ENCODE measurements at places on chromosomes 7 and 10.

DNA sequence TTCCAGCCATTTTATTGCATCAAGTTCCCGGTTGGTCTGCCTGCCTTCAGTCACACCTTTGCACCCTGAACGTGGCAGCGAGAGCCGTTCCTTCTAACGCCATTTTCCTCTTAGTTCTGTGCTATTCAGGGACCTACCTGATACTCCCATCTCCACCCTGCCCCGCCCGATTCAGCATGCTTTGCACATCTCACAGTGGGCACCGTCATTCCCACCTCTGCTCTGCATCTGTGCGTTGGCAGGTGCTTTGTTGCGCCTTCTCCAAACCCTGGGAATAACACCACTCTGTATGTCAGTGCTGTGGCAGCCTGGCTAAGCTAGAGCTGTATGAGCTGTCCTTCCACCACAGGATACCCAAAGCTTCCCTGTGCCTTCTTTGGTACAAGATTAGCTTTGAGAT is 96.8 kb downstream of the ACTR3B start:
- DNase-seq = no peak

- DNase-seq = no peak
Observed at GRCh38 chr7:55502124-55502857, 70.0 kb downstream of the VOPP1 start.

DNA sequence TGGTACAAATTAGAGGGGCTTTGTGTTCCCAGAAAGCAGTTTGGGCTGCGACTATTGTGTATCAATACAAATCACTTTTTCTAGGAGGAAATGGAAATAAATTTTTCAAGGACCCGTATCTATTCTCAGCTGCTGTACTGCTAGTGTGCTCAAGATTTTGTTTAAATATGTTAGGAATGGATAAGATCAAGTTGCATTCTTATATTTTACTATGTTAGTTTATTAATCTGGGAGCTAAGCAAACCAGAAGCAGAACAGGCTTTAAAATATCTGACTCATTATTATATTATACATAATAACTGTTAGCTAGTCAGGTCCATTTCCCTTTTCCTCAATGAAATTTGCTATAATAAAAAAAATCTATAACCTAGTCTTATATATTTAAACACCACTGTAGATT is 11.1 kb upstream of the GLCCI1 start:
- DNase-seq = no peak

GRCh38 chr7:26153823-26154783 is 2.1 kb downstream of the NFE2L3 start:
- DNase-seq = peak; percentile 67

- peak; percentile 83 for DNase-seq
Observed at GRCh38 chr7:139775829-139776266, 1.9 kb downstream of the HIPK2 start.

DNA sequence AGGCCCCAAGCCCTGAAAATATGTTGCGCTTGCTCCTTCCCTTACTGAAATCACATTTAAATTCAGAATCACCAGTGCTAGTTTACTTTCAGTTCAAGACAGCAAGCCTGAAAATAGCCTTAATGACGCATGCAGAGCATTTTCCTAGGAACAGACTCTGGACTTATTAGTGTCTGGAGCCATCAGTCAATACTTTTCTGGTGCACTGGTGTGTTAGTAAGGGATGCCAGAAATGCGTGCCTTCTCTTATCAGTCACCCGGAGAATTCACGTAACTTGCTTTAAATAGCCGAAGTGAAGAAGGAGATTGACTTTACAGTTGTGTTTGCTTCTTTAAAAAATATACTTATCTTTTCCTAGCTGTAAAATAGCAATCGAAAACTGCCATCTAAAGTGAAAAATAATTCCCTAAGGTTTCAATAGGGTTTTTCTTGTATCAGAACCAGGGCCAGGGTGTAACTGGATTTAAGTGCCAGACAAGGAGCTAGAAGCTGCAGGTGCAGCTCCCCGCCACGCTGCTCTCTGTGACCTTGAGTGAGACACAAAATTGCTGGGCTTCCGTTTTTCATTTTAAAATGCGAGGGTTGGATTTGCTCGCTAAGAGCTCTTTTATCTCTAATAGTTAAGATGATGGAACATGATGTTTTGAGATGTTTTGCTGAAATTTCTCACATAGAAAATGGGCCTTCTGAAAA is 177.8 kb downstream of the NSUN6 start:
- no peak for DNase-seq

DNA sequence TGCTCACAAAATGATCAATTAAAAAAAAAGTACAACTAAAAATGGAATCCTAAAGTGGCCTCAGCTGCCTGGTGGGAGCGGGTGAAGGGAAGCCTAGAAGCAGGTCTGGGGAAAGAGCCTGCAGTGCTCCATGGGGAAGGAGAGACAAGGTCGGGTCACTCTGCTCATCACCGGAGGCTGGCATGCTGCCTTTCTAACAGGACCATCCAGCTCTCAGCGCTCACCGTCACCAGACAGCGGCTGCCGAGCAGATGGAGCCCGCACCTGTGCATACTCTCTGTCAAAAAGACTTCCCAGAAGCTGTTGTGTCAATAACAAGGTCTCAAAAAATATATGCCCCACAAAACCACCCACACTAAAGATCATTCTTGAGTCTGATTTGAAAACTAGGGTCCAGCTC is 112.8 kb downstream of the BAMBI start:
- DNase-seq = no peak

DNA sequence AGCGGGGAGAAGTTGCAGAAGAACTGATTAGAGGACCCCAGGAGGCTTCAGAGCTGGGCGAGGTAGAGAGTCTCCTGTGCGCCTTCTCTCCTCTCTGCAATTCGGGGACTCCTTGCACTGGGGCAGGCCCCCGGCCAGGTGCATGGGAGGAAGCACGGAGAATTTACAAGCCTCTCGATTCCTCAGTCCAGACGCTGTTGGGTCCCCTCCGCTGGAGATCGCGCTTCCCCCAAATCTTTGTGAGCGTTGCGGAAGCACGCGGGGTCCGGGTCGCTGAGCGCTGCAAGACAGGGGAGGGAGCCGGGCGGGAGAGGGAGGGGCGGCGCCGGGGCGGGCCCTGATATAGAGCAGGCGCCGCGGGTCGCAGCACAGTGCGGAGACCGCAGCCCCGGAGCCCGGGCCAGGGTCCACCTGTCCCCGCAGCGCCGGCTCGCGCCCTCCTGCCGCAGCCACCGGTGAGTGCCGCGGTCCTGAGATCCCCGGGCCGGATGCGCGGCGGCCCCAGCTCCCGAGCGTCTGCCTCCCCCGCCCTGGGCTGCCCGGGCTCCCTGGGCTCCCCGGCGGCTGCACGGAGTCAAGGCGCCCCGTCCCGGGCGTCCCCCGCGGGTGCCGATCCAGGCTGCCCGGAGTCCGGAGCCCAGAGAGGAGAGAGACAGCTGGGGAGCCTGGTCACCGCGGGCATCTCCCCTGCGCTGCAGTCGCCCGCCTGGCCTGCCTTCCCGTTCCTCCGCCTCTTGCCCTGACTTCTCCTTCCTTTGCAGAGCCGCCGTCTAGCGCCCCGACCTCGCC is at the start of gene PLAU:
Gene PLAU (plus strand): TSS at position 369 of the 789 bp plus-strand sequence. CDS start 424 bp downstream, outside the sequence.
- DNase-seq = peak; percentile 51

DNA sequence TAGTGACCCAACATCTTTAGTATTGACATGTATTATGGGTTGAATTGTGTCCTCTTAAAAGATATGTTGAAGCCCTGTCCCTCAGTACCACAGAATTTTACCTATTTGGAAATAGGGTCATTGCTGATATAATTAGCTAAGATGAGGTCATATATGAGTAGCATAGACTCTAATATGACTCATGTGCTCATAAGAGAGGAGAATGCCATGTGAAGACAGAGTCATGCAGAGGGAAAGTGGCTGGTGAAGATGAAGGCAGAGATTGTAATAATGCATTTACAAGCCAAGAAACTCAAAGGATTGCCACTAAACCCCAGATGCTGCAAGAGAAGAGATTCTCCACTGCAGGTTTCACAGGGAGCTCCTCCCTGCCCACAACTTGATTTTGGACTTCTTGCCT is 496.4 kb downstream of the KIF20B start:
- peak; percentile 90 for DNase-seq

GRCh38 chr7:151608031-151608551 is 88.4 kb upstream of the RHEB start:
- peak; percentile 61 for DNase-seq

DNA sequence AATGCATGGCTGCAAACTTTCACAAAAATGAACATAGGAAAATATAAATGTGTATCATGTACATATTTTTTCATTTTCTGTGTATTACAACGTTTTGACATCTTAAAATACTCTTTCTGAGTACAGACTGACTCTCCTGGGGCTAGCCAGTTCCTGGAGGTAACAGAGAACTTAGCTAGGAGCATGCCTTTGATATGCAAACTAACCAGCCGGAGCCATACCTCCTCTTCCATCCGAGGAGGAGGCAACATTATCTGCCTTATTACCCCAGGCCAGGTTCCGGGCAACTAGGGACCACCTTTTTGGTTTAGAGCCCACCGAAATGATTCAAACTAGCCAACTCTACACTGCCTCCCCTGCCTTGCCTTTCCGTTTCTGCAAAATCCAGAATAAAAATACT is 33.7 kb upstream of the HECW1 start:
- no peak for DNase-seq

- no peak for DNase-seq
Observed at GRCh38 chr10:1209355-1209979, 153.3 kb downstream of the WDR37 start.

GRCh38 chr10:49335364-49335972 is 36.5 kb downstream of the C10orf71 start:
- no peak for DNase-seq

GRCh38 chr7:70390251-70390650 is 741.7 kb upstream of the GALNT17 start:
- peak; percentile 7 for DNase-seq

DNA sequence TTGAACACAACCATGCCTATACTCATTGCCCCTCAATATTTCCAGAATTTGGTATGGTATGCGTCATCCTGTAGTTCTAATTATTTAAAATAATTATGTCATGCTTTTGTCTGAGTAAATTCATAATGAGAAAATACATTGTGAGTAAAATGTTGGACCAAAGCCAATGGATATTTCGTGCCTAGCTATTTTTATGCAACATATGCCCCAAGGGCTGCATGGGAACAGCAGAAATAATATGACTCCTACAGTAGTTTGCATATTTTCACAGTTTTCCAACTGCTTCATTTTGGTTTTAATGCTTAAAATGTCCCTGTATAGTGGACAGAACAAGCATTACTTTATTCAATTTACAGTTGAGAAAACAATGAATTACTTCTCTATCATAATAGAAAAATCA is 1115.6 kb upstream of the GHITM start:
- DNase-seq = no peak

GRCh38 chr10:128068398-128069285 is 57.6 kb downstream of the MKI67 start:
- no peak for DNase-seq

GRCh38 chr7:83141927-83142326 is 20.8 kb downstream of the PCLO start:
- DNase-seq = no peak

DNA sequence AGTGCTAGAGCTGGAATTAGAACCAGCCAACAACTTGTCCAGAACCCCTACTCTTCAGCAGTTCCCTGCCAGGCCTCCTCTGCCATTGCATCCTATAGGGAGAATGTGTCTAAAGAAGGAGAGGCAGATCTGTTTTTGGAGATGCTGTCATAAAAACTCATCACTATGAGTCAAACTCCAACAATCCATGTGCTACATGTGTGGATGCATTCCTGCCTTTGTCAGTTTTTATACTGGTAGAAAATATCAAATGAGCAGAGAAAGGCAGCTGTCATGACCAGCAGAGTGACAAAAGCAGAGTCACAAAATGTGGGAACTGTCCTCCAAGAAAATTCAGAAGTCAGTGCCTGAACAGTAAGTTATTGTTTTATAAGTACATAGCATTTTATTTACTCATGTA is 93.0 kb downstream of the ABLIM1 start:
- DNase-seq = no peak

DNA sequence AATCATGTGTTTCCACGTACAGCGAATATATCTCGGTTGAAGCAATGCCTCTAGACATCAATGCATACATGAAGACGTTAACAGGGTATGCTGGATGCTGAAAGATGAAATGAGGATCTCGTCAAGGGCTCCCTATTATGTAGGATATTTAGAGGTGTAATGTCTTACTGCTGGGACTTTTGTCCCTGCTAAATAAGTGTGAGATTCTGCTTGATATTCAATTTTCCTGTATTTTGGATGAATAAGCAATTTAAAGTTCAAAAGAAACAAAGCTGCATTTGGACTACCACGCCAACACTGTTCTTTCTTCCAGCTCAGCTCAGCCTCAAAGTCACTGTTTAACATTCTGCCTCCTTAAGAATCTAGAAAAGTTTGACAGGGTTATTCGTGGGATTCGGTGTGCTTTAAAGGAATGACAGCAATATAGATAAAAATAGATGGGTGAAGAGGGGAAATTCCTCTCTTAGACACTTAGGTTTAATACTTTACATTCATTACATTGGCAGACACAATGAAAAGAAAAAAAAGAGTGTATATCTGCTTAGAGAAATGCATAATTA is 110.1 kb upstream of the RHEB start:
- no peak for DNase-seq

- no peak for DNase-seq
Observed at GRCh38 chr10:72065439-72066025, 22.8 kb downstream of the SPOCK2 start.
